ENCODE measurements at places on chromosomes 11 and 22.

- no peak for DNase-seq
Measured at GRCh38 chr11:112255067-112255720, 5.5 kb downstream of the PLET1 start.

- no peak for DNase-seq
Measured at GRCh38 chr22:41340357-41340756, 39.0 kb downstream of the ZC3H7B start.

GRCh38 chr22:45544588-45545170 is 42.0 kb downstream of the FBLN1 start:
- no peak for DNase-seq

DNA sequence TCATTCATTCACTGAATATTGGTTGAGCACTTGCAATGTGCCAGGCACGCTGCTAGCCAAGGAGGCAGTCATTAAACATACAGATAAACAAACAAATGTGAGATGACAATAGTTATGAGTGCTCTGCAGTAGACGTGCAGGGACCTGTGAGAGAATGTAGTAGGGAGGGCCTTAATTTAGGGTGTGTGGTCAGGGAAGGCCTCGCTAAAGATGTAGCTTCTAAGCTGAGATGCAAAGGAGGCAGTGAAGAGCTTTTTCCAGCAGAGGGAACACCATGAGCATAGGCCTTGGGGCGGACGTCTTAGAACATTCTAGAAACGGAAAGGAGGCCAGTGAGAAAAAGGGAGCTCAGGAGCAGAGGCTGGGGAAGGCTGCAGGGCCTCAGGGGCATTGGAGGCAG is 789 bp upstream of the NCF4 start:
- no peak for DNase-seq

- DNase-seq, result no peak
Measured at GRCh38 chr11:45532546-45532945, 132.9 kb downstream of the CHST1 start.

DNA sequence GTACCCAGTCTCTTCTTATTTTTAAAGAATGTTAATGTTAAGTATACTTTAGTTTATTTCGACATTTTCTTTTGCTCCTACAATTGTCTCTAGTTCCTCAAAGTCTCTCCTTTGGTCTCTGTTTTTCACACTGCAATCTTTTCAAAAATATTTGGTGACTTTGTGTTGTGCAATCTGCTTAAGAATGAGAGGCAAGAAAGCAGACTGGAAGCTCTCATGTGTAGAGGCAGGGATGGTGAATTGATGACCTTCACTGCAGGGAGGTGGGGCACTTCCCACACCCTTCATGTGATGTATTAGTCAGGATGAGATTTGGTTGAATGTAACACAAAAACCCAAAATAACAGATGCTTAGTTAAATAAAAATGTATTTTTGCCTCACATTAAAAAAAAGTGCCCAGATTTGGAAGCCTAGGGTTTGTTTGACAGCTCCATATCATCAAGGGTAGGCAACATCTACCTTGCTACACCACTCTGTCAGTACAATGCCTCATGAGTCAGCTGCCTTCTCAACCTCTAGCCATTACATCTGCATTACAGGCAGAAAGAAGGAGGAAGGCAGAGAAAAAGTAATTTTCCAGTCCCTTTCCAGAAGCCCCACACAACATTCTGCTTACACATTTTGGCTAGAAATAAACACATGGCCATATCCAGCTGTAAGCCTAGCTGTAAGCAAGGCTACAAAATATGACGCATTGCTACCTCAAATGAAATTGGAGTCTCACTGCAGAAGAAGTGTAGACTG is 3.8 kb upstream of the MMP27 start:
- no peak for DNase-seq

DNA sequence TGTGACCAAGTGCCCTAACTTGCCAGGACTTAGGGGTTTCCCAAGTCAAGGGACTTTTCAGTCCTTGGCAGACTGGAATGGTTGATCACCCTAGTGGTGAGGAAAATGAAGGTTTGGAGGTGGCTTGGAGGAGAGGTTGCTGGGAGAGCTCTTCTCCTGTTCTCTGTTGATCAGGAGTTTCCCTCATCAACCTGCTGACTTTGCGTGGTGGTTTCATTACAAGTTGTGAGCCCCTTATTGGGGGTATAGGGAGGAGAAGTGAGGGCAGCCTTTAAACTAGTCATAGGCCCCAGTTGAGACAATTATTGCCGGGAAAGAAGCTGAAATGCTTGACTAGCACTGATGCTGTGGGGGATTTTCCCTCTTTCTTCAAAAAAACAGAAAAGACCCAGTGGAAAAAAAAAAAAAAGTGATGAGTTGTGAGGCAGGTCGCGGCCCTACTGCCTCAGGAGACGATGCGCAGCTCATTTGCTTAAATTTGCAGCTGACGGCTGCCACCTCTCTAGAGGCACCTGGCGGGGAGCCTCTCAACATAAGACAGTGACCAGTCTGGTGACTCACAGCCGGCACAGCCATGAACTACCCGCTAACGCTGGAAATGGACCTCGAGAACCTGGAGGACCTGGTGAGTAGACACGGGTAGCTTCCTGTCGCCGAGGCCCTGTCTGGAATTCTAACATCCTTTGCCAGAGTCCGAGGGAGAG is at the start of gene CXCR5:
Gene CXCR5 (plus strand): TSS at position 525 of the 704 bp plus-strand sequence. CDS start 50 bp downstream, at position 575.
- peak; percentile 66 for DNase-seq
